ENCODE measurements at places on chromosomes 6 and 20.

GRCh38 chr6:140083375-140083774, 708.9 kb upstream of the CITED2 start:
- DNase-seq = no peak

DNA sequence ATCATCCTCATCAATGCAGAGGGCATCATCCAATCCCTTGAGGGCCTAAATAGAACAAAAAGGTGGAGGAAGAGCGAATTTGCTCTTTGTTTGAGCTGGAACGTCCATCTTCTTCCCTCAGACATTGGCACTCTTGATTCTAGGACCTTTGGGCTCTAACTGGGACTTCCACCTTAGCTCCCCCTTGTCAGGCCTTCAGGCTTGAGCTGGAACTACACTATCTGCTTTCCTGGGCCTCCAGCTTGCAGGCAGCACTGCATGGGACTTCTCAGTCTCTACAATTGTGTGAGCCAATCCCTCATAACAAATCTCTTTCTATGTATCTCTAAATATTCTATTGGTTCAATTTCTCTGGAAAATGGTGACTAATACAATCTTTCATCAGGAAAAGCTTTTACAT, 155.4 kb downstream of the MCHR2 start:
- no peak for DNase-seq

DNA sequence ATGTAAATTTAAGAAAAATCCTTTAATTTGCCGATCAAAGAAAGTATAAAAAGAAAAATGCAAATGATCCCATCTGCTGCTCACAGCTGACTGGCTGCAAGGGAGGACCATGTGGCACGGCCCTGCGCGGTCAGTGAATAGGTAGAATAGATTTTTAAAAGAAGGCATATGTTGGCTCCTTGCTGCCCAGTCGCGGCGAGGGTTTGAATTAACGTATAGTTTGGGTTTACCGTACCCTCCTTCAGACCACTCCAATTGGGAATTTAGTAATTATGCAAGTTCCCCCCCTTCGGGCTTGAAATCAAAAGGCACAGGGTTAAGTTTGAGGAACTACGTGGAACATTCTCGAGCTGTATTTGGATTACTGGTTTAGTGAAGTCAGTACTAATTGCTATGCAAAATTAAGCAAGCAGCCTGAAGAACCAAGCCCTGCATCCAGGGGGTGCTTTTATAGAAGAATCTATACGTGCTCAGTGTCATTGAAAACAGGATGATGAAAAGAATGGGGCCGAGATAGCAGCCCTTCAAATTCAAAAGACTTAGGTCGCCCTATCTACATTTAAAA, 1.1 kb upstream of the BEND3 start:
- DNase-seq = peak; percentile 39

- DNase-seq = no peak
Measured at GRCh38 chr6:151063352-151063751, 176.4 kb upstream of the AKAP12 start.

GRCh38 chr6:73263570-73263909, 544 bp upstream of the KHDC1 start:
- DNase-seq = no peak

DNA sequence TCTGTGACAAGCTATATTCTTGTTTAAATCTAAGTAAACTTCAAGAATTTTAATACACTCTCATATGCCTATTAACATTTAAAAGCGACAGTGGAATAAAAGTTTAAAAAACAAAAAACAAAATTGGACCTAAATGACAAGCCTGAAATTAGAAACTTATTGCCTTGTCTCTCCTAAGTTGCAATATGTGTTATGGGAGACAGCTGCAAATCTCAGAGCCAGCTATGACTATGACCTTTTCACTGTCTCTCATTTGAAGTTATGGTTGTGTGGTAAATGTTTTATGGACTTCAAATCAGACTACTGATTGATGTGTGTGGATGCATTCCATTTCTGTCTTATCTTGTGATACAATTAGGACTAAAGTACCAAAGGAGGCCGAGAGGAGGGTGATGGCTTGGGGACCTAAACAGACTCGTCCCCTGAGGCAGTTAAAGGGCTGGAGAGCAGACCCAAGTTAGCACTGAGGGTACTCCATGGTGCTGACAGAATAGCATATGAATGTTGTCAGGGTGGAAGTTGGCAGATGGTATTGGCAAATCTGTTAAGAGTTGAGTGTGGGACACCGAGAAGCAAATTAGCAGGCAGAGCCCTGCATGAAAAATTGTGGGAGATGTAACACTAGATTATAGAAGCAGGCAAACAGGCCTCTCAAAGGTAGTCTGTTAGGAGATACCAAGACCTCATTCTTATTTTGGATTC, 930.1 kb upstream of the MAN1A1 start:
- DNase-seq = no peak

DNA sequence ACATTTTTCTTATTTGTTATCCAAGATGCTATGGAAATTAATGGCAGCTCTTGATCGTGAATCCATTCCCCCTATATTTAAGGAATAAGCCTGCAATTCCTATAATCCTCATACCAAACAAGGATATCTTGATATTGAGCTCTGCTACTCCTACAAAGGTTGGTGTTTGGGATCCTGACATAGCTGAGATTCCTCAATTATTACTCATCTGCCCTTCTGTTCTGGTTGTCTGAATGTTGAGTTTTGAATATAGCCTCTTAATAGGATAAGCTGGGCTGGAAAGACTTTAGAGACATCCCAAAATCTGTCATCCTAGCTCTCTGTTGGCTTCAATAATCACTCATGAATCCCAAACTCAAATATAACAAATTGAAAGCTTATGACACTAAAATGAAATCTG, 49.9 kb downstream of the CLIC5 start:
- DNase-seq = no peak

DNA sequence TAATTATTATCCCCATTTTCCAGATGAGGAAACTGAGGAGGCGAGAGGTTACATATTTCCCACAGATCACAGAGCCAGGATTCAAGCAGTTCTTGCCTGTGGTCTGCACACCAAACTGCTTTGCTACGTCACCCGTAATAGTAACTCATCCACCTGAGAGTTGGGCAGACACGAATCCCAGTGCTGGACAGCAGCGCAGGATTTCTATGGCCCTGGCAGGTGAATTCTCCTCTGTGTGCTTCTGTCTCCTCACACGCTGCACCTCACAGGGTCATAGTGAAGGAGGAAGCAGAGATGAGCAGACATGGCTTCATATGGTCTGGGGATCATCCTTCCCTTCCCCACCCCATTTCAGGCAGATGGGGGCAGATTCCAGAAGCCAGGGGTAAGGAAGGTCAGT, 127.0 kb upstream of the LRFN2 start:
- no peak for DNase-seq

DNA sequence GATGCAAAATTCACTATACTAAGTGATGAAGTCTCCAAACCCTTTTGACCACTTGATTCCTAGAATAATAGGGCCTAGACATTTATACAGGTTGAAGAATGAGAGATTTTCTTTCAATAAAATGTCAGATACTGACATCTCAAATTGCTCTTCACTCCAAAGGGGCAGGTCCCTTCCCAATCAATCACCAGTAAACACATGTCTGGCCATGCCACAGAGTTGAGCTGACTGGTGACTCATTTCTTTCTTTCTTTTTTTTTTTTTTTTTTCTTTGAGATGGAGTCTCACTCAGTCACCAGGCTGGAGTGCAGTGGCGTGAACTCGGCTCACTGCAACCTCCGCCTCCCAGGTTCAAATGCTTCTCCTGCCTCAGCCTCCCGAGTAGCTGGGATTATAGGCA, 388.6 kb upstream of the BTBD3 start:
- DNase-seq = no peak

GRCh38 chr20:20211988-20212518, 155.9 kb upstream of the INSM1 start:
- peak; percentile 73 for DNase-seq

DNA sequence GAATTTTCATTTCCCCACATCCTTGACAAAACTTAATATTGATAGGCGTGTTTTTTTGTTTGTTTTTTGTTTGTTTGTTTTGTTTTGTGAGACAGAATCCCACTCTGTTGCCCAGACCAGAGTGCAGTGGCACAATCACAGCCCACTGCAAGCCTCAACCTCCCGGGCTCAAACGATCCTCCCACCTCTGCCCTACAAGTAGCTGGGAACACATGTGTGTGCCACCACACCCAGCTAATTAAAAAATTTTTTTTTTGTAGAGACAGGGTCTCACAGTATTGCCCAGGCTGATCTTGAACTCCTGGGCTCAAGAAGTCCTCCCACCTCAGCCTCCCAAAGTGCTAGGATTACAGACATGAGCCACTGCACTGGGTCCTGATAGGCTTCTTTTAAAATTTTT, 9.2 kb downstream of the CEP57L1 start:
- no peak for DNase-seq

DNA sequence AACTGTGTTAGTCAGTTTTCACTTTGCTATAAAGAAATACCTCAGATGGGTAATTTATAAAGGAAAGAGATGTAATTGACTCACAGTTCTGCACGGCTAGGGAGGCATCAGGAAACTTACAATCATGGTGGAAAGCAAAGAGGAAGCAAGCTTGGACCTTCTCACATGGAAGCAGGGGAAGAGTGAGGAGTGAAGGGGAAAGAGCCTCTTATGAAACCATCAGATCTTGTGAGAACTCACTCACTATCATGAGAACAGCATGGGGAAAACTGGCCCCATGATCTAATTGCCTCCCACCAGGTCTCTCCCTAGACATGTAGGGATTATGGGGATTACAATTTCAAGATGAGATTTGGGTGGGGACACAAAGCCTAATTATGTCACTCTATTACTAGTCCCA, 41.3 kb upstream of the PLAGL1 start:
- no peak for DNase-seq

- no peak for DNase-seq
Measured at GRCh38 chr6:100415768-100416167, 49.0 kb downstream of the SIM1 start.

DNA sequence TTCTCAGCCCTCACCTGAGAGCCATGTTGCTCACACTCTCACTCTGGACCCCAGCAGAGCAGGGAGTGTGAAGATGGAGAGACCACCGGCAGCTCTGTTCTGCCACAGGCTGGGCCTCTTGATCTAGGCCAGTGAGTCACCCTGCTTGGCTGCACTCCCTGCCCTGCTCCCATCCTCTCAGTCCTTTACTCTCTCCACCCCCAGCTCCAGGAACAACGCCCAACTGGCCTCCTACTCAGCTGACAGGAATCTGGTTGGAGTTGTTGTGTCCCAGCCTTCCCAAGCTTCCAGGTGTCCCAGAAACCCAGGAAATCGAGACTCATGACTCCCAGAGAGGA, at the start of gene PSORS1C1:
PSORS1C1 (plus strand) TSS at position 260 of the 338 bp plus-strand sequence. CDS start 14,833 bp downstream, outside the sequence.
- no peak for DNase-seq

DNA sequence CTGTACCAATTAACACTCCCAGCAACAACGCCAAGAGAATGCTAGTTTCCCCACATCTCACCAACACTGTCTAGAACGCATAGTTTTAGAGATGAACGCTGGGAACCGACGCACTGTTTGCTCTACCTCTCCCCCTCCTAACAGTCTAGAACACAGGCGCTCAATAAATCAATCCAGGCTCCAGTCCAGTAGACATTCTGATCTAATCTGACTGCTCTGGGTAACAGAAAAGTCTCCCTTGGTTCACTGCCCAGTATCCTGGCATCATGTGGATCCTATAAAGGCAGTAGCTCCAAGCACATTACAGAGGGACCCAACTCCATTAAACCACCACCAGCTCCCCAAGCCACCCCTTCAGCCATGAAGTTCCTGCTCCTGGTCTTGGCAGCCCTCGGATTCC, at the start of gene DEFB132:
DEFB132 (plus strand) TSS at position 306 of the 400 bp plus-strand sequence; CDS start at position 361, 55 bp downstream.
- DNase-seq = no peak

DNA sequence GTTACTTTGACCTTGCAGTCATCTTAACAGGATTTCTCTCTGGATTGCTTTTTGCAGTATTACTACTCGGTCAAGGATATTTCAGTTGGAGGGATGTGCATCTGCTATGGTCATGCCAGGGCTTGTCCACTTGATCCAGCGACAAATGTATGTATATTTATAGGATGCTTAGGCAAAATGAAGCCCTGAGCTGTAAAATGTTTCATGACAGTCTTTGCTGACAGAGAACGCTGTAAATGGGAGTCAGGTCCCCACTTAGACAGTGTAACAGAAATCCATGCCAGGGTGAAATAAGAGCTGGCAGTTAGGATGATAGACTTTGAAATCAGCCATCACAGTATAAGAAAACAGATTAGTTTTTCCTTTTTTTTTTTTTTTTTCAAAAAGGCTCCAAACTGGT, 264.0 kb downstream of the LAMA2 start:
- DNase-seq = no peak

All from NCI-H2081 treated with DMSO at 0.1 percent for 48 hours (cell line).